ENCODE measurements at places on chromosomes 16 and 17. TPM values are rescaled to one million over a fixed set of nuclear protein-coding genes. Genes with fewer than 3 reads are reported as not detected.

CSH1 gene
- not detected for total RNA-seq

C16orf89 gene
- total RNA-seq: not detected

TGFB1I1 gene
- total RNA-seq: 47.8 TPM

PIMREG gene
- 13.7 TPM for total RNA-seq

VAT1L gene
- 43.1 TPM for total RNA-seq

SLC6A4 gene
- not detected for total RNA-seq

P2RX5 gene
- total RNA-seq: 2.7 TPM

NOS2 gene
- not detected for total RNA-seq

MYLK3 gene
- 0.32 TPM for total RNA-seq

LRRC75A gene
- 0.83 TPM for total RNA-seq

RCVRN gene
- not detected for total RNA-seq

GOT2 gene
- total RNA-seq: 34.1 TPM

CASKIN1 gene
- 0.30 TPM for total RNA-seq

BCL6B gene
- total RNA-seq: not detected

KRTAP9-8 gene
- total RNA-seq: not detected

MYH2 gene
- 0.97 TPM for total RNA-seq

STAT3 gene
- total RNA-seq: 140 TPM

CDC42EP4 gene
- total RNA-seq: 27.0 TPM

PIK3R5 gene
- not detected for total RNA-seq

HBQ1 gene
- total RNA-seq: not detected

NPTX1 gene
- total RNA-seq: 10.4 TPM

RHBDF1 gene
- 49.9 TPM for total RNA-seq

NUPR1 gene
- 5.4 TPM for total RNA-seq

MBTD1 gene
- 10.7 TPM for total RNA-seq

TERF2IP gene
- 55.6 TPM for total RNA-seq

DECR2 gene
- 7.1 TPM for total RNA-seq

CCDC78 gene
- total RNA-seq: 2.1 TPM

CBX2 gene
- 3.8 TPM for total RNA-seq

ZNF750 gene
- total RNA-seq: not detected

CCL4L2 gene
- not detected for total RNA-seq

Measured in smooth muscle cell of the umbilical artery (primary cell).